ENCODE measurements at places on chromosomes 3 and 15.

DNA sequence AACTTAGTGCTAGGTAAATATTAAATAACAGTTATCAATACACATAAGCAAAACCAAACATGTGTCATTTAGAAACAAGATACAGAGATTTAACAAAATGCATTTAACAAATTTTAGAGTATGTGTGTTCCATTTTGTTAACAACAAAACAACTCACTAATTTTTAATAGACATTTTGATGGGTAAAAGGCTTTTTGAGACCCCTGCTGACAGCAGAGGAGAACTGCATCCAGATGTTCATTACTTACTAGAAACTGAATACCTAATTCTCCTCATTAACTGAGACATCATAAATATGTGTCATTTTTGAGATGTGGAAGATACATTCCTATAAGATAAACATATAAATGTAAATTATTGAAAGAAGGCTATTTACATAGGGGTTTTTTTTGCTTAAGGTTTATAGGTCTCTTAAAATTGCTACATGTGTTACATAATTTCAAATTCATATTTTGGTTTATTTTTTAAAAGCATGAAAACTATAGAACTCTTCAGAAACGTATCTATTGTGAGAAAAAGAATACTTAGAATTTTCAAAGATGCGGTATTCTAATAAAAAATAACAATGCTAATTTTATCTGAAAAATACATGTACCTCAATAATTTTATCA lies 1009.8 kb downstream of the TUSC7 start:
- no peak overlapping the region for H3K4me3 ChIP-seq
- H3K4me1 ChIP-seq, result no peaks in the 10 kb centered on the region
- no peak overlapping the region for H3K27ac ChIP-seq
- no peaks in the 10 kb centered on the region for H3K36me3 ChIP-seq
- no peaks in the 10 kb centered on the region for H3K27me3 ChIP-seq

DNA sequence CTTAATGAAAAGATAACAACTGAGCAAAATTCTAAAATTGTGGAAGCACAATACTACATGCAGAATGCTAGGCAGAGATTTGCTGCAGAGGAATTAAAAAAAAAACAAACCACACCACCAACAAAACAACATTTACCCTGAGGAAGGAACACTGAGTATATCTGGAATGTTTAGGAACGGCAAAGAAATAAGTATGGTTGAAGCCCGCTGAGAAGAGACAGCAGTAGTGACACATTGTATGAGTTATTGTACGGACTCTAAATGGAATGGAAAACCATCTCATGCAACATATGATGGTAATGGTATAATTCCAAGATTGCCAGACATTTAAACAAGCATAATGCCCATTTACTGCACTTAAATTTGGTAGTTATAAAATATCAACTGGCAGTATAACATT lies 568.2 kb upstream of the CCDC54 start:
- H3K36me3 ChIP-seq, result no peaks in the 10 kb centered on the region
- no peak overlapping the region for H3K27ac ChIP-seq
- no peaks in the 10 kb centered on the region for H3K27me3 ChIP-seq
- DNase-seq, result no peak
- H3K4me1 ChIP-seq, result no peaks in the 10 kb centered on the region
- H3K4me3 ChIP-seq, result no peak overlapping the region

DNA sequence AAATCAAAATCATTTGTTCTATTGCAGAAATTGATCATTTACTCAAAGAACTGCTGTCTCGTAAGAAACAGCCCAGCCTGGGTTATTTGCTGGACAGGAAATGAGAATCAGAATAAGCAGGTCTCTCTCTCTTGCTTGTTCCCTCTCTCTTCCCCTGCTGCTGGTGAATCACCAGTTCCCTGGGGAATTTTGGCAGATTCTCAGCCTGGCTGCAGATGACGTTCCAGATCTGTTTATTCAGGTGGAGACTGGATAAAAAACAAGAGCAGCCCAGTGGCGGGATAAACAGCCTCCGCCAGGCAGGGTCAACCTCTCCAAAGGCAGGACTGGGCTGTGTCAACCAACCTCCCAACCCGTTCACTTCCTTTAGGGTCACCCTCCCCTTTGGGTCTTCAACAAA lies 72.1 kb downstream of the LRIG1 start:
- no peaks in the 10 kb centered on the region for H3K4me1 ChIP-seq
- no peak overlapping the region for H3K27ac ChIP-seq
- no peak overlapping the region for H3K4me3 ChIP-seq
- H3K36me3 ChIP-seq, result no peaks in the 10 kb centered on the region
- H3K27me3 ChIP-seq, result no peaks in the 10 kb centered on the region

GRCh38 chr15:101425787-101426365 lies 63.6 kb downstream of the PCSK6 start:
- no peak for DNase-seq
- H3K4me3 ChIP-seq, result no peak overlapping the region
- H3K27me3 ChIP-seq, result no peaks in the 10 kb centered on the region

GRCh38 chr15:95168951-95169431 lies 937.6 kb downstream of the MCTP2 start:
- H3K27me3 ChIP-seq, result no peaks in the 10 kb centered on the region
- DNase-seq, result no peak
- no peak overlapping the region for H3K27ac ChIP-seq
- no peaks in the 10 kb centered on the region for H3K4me1 ChIP-seq
- no peaks in the 10 kb centered on the region for H3K36me3 ChIP-seq
- H3K4me3 ChIP-seq, result no peak overlapping the region

DNA sequence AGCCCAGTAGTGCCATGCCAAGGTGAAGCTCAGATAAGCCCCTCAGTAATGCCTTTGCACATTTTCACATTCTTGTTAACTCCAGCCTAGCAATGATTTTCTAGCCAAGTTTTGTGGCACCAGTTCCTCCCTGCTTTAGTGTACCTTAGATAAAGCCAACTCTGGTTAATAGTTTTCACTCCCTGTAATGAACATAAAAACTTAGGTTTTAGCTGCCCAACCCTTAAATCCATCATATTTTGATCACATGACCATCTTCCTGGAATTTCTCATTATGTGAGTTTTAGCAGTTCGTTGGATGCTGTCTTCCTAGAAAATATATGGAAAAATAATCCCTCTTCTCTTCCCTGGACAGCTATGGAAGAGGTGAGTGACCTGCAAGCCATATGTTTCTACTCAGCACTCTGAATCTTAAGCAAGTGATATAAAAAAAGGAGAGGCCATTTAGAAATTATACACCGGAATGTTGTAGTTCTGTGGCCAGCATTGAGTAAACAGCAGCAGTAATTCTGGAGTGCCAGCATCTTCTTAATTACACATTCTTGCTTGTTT lies 62.2 kb upstream of the P2RY1 start:
- H3K27ac ChIP-seq, result no peak overlapping the region
- no peaks in the 10 kb centered on the region for H3K4me1 ChIP-seq
- no peak for DNase-seq
- H3K36me3 ChIP-seq, result no peaks in the 10 kb centered on the region
- H3K4me3 ChIP-seq, result no peak overlapping the region
- no peaks in the 10 kb centered on the region for H3K27me3 ChIP-seq

GRCh38 chr15:70442616-70443321 lies 320.6 kb downstream of the UACA start:
- no peak for DNase-seq
- H3K36me3 ChIP-seq, result no peaks in the 10 kb centered on the region
- H3K4me1 ChIP-seq, result peaks cover 3% of the 10 kb centered on the region
- H3K27ac ChIP-seq, result no peak overlapping the region
- H3K4me3 ChIP-seq, result no peak overlapping the region

DNA sequence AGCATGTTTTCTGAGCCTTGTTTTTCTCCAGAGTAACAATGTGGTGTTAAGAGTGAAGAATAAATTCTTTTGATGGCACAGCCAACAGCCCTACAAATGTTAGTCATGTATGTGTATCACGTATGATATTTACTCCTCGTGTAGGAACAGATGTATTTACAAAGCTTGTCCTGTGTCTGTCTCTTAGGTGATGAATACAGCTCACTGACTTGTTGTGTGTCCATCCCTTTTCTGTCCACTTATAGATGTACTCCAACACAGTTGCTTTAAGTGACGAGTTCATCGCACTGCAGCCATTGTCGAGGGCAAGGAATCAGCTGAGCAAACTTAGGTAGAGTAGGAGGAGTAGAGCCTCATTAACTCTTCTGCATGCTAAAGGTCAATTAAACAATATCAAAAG lies 78.1 kb downstream of the DCUN1D1 start:
- no peak for DNase-seq
- H3K4me1 ChIP-seq, result no peaks in the 10 kb centered on the region
- H3K27me3 ChIP-seq, result no peaks in the 10 kb centered on the region
- H3K4me3 ChIP-seq, result no peak overlapping the region

- H3K4me3 ChIP-seq, result no peak overlapping the region
- H3K27me3 ChIP-seq, result no peaks in the 10 kb centered on the region
- no peaks in the 10 kb centered on the region for H3K36me3 ChIP-seq
- no peak for DNase-seq
- no peaks in the 10 kb centered on the region for H3K4me1 ChIP-seq
- no peak overlapping the region for H3K27ac ChIP-seq
These were observed 126.3 kb upstream of the CRBN start for GRCh38 chr3:3305841-3306240.

DNA sequence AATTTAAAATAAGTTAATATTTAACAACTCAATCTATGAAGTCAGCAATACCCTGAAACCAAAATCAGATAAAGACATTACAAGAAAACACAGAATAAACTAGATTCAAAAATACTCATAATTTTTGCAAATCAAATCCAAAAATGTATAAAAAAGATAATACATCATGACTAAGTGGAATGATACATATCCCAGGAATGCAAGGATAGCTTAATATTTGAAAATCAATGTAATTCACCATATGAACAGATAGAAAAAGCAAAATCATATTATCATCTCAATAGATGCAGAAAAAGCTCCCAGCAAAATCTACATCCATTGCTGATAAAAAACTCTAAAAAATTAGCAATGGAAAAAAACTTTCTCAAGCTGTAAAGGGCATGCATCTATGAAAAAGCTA lies 70.5 kb downstream of the SETMAR start:
- no peak for DNase-seq
- no peak overlapping the region for H3K4me3 ChIP-seq
- H3K36me3 ChIP-seq, result no peaks in the 10 kb centered on the region
- H3K27ac ChIP-seq, result no peak overlapping the region

DNA sequence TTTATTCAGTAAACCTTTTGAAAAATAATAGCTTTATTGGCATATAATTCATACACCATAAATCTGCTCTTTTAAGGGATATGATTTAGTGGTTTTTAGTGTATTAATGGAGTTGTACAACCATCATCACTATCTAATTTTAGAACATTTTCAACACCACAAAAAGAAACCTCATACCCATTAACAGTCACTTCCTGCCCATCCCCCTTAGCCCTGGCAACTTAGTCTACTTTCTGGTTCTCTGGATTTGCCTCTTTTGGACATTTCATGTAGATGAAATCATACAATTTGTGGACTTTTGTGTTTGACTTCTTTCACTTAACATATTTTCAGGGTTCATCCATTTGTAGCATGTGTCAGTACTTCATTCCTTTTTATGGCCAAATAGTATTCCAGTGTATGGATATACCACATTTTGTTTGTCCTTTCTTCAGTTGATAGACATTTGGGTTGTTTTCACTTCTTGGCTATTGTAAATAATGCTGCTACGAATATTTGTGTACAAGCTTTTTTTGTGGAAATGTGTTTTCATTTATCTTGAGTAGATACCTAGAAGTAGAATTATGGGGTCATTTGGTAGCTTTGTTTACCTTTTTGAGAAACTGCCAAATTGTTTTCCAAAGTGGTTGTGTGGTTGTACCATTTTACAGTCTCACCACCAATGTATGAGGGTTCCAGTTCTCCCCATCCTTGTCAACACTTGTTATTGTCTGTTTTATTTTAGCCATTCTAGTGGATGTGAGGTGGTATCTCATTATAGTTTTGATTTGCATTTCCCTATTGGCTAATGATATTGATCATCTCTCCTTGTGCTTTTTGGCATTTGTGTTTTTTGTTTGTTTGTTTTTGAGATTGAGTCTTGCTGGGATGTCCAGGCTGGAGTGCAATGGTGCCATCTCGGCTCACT lies 45.8 kb downstream of the SMAD3 start:
- H3K4me1 ChIP-seq, result peaks cover 15% of the 10 kb centered on the region
- H3K4me3 ChIP-seq, result no peak overlapping the region
- H3K27ac ChIP-seq, result no peak overlapping the region
- H3K27me3 ChIP-seq, result no peaks in the 10 kb centered on the region
- DNase-seq, result no peak
- H3K36me3 ChIP-seq, result no peaks in the 10 kb centered on the region

GRCh38 chr3:181726351-181727330 lies 14.9 kb downstream of the SOX2 start:
- peaks cover 63% of the 10 kb centered on the region for H3K27me3 ChIP-seq
- H3K4me3 ChIP-seq, result peak overlapping the region; percentile 34
- H3K27ac ChIP-seq, result no peak overlapping the region
- H3K36me3 ChIP-seq, result no peaks in the 10 kb centered on the region
- H3K4me1 ChIP-seq, result no peaks in the 10 kb centered on the region

GRCh38 chr3:188287762-188288505 lies 134.0 kb downstream of the LPP start:
- H3K27me3 ChIP-seq, result no peaks in the 10 kb centered on the region
- DNase-seq, result no peak
- no peak overlapping the region for H3K4me3 ChIP-seq

- no peak for DNase-seq
- H3K4me3 ChIP-seq, result no peak overlapping the region
- no peaks in the 10 kb centered on the region for H3K27me3 ChIP-seq
These were observed 421.4 kb downstream of the SHQ1 start for GRCh38 chr3:72426618-72427397.

GRCh38 chr3:131072845-131073244 lies 46.2 kb downstream of the NEK11 start:
- no peak for DNase-seq
- H3K27ac ChIP-seq, result no peak overlapping the region
- no peaks in the 10 kb centered on the region for H3K36me3 ChIP-seq
- H3K4me1 ChIP-seq, result no peaks in the 10 kb centered on the region

DNA sequence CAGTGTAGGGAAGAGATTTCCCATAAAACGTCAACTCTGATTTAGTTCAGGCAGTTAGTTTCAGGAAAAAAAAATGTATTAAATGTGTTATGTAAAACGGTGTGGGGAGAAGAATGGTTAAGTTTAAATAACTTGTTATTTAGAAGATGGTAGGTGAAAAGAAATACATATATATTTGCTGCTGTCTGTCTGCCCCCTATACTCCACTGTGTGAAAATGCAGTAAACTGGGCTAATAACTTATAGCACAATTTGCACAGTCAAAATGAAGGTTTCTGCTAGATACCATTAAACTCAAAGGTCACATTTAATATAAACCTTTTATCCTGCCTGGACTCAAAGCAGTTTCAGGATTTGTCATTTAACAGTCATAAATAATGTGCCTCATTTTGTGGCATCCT lies 515.0 kb downstream of the FGF12 start:
- H3K27ac ChIP-seq, result no peak overlapping the region
- H3K27me3 ChIP-seq, result no peaks in the 10 kb centered on the region
- H3K36me3 ChIP-seq, result no peaks in the 10 kb centered on the region
- H3K4me3 ChIP-seq, result no peak overlapping the region
- no peaks in the 10 kb centered on the region for H3K4me1 ChIP-seq

DNA sequence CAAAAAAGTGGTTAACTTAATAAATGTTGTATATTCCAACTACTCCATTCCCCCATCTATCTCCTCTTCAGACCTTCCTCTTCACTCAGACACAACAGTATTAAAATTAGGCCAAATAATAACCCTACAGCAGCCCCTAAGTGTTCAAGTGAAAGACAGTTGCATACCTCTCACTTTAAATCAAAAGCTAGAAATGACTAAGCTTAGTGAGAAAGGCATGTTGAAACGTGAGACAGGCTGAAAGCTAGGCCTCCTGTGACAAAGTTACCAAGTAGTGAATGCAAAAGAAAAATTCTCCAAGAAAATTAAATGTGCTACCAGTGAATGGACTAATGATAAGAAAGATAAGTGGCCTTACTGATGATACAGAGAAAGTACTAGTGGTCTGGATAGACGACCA lies 71.7 kb downstream of the ANKRD28 start:
- H3K4me3 ChIP-seq, result no peak overlapping the region
- no peak for DNase-seq
- H3K27me3 ChIP-seq, result no peaks in the 10 kb centered on the region
- no peaks in the 10 kb centered on the region for H3K36me3 ChIP-seq
